ENCODE measurements at places on chromosomes 11 and 22.

DNA sequence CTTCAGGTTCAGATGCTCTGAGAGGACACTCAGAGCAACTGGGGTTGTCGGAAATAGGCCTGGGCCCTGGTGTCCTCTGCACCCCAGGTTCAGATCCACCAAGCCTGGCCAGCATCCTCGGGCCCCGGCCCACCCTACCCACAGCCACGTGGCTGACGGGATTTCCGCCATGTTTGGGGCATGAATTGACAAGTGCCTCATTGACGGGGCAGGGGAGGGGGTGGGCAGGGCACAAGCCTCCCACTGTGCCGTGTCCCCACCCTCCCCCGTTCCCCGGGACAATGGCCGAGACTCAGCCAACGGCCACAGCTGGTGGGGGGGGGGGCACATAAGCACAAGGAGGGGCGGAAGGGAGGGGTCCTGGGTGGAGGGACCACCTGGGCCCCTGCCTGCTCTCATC is 8.5 kb downstream of the MYRF start:
- no peak for DNase-seq

DNA sequence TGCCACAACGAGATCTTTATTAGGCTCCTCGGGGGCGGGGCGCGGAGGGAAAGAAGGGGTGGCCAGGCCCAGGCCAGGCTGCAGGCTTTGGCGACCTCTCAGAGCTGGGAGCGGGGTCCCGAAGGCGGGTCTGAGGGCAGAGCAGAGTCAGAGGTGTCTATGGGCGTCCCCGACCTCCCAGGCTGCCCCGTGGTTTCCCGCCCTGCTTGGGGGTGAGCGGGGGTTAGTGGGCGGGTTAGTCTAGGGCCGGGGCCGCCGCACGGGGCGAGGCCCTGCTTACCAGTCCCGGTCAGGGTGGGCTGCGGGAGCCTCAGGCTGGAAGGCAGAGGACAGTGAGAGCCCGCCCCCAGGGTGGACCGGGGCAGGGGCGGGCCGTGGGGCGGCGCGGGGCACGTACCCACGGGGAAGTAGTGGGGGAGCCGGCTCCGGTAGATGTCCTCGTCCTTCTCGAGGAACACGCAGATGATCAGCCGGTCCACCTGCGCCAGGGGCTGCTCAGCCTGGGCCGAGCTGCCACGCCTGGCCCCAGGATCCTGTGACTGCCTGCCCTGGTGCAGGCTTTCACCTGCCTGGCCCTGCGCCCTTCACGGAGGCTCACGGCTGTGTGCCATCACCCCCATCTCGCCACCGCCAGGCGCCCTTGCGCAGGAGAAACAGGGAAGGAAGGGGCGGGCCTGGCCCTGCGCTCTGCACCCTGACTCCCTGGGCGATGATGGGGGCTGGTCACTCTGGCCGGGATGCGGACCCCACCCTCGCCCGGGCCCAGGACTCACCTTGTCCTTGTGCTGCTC is 12.5 kb downstream of the OTUB1 start:
- DNase-seq: no peak

DNA sequence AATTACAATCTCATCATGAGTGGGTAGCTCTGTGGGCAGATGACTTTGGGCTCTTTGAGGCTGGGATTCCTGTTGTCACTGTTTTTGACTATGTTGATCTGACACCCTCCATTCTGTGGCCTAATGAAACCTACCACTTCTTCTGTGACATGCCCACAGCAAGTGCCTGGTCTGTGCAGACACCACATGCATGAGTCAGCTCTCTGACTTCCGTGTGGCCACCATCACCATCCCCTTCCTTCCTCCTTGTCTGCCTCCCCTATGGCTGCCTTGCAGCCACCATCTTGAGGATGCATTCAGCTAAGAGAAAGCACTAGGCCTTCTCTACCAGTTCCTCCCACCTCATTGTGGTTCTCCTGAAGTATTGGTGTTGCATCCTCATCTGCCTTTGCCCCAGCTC is 15.3 kb upstream of the OR10V1 start:
- DNase-seq: no peak

DNA sequence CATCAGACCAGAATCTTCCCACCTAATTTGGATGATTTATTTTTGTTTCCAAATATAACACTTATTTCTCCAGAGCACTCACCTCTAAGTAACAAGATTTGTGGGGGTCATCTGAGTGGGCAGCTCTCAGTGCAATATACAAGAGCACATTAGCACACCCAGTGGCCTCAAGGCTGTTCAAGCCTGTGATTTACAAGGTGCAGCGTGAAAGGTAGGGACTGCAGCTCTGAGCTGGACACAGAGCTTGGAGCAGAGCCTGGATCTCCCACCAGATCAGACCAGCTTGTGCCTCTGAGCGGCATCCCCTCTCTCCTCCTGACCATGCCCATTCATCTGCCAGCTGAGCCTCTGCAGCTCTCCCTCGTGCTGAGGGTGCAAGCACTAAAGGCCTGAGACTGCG is 323.3 kb upstream of the ZC3H12C start:
- DNase-seq: no peak

GRCh38 chr22:25008666-25009065 is 56.1 kb downstream of the KIAA1671 start:
- no peak for DNase-seq

- DNase-seq: no peak
Measured at GRCh38 chr22:40560551-40560950, 76.0 kb downstream of the MRTFA start.

DNA sequence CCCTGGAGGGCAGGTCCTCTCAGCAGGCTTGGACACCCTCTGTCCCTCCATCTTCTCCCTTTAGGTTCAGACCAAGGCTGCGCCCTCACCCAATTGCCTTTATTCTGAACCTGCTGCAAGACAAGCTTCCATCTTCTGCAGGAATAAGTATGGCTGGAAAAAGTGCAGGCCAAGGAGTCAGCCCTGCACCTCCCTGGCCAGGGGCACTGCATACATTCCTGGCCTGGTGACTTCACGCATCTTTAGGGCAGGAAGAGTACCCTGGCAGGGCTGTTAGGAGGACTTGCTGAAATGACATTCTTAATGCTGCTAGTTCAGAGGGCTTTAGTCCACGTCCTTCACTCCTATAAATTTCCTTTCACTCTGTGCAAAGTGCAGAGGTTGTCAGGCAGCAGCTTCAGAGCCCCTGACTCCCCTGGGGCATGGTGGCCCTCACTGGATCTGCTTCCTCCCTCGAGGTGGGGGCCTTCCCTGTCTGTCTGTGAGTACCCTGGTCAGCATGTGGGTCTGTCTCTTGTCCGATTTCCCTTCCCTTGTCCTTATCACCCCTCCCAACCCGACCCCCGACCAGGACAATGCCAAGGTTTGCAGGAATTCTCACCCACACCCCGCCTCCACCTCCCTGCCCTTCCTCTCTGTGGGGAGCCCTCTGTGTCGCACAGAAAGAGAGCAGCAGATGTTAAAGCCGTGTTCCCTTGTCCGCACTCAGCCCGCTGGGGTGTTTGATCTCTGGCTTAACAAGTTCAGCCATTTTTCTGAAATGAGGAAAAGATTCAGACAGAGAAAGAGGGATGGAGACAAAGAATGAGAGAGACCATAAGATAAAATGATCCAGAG is 124.5 kb upstream of the SYT13 start:
- no peak for DNase-seq

DNA sequence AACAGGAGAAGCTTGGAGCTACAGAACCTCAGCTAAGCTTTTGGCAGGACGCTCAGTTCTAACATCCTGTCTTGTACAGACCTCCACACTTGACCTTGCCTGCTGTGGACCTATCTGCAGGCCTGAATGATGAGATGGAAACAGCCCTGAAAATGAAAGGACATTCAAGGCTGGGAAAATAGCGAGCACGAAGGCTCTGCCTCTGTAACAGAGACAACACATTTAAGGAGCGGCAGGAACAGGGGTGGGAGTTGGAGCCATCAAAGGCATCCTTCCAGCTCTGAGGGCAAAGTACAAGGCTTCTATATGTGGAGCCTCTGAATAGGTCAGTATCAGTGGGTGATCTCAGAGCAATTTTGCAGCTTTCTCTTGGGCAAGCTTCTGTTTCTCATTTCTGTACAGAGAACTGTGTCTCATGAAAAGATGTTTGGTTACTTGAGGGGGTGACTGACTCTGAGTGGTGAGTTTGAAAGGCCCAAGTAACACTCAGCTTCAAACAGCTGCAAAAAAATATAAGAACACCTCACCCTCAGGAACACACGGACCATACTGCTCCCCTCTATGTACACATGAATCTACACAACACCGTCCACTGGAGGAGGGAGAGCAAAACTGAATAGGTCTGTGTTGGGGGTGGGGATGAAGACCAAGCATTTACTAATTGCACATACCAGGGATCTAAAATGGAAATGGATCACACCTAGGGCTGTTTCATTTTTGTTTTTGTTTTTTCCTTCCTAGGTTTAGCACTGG is 101.6 kb downstream of the CCDC81 start:
- no peak for DNase-seq

- DNase-seq: no peak
Measured at GRCh38 chr11:73017024-73017751, 124.9 kb downstream of the FCHSD2 start.

DNA sequence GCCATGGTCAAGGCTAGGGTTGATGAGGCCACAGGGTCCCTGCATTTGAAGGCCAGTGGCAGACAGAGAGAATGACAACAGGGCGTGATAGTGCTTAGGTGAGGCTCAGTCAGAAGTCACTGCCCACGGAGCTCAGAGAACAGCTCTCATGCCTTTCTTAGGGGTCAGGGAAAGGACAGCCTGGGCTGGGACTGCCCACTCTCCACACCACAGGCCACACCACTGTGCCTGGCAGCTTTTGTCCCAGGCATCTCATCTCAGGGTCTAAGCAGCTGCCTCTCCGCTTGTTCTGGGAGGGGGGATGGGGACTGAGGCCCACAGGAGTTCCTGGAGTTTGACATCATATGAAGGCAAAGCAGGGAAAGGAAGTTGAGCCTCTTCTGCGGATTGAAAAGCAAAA is 150.2 kb upstream of the B3GAT1 start:
- DNase-seq: no peak

GRCh38 chr11:124793466-124794278 is 6.5 kb downstream of the MSANTD2 start:
- no peak for DNase-seq

DNA sequence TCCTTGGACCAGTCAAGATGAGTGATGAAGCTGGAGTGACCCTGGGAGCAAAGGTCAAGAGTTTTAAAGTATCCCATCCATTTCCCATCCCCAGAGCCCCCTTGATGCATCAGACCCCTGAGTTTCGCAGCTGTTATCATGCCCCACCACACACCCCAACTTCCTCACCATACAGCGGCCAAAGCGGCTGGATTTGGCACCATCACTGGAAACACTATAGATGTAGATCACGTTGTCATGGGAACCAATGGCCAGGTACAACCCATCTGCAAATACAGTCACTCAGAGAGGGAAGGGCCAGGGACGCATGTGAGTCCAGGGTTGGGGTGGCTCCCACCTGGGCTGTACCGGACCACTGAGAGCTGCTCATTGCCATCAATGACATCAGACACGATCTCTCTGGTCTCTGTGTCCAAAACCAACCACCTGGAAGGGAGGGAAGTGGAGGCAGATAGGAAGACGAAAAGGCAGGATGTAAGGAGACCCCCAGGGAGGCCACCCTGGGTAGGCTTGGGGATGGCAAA is 2.2 kb upstream of the MTA2 start:
- no peak for DNase-seq

DNA sequence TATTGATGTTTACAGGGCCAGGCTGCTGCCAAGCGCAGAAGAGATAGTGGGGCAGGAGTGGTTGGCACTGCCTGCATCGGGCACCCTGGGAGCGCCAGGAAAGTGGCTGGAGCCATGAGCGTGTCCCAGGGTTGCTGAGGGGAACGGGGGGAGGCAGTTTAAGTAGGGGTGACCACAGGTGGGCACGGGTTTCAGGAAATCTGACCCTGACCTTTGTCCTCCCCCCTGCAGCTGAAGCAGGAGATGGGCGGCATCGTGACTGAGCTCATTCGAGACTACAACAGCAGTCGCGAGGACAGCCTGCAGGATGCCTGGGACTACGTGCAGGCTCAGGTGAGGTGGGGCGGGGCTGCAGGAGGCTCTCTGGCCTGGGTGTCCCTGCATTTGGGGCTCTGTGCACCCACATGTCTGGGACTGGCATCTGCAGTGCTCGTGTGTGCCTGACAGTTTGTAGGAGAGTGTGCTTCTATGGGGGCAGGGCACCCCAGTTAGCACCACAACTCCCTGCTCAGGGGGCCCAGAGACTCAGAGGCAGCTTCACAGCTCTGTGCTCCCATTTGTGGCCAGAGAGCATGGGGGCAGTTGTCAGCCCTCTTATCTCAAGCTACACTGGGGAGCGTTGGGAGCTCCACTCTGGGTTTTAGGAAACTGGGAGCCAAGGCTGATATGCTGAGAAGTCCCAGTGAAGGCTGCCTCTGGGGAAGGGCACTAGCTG is 49.7 kb downstream of the CD82 start:
- no peak for DNase-seq
